ENCODE measurements at places on chromosomes 1 and 21. TPM values are rescaled to one million over a fixed set of nuclear protein-coding genes. Genes with fewer than 3 reads are reported as not detected.

The CASP9 gene
- 34.6 TPM for total RNA-seq

The C1orf185 gene
- total RNA-seq, result not detected

The AADACL3 gene
- total RNA-seq, result not detected

The SAMSN1 gene
- 0.13 TPM for total RNA-seq

The CFHR2 gene
- not detected for total RNA-seq

The FAM163A gene
- not detected for total RNA-seq

The ACTL8 gene
- total RNA-seq, result 0.08 TPM

The DSCAM gene
- total RNA-seq, result 0.02 TPM

The DYNLT5 gene
- total RNA-seq, result not detected

The CHI3L2 gene
- 0.53 TPM for total RNA-seq

The NOS1AP gene
- 0.66 TPM for total RNA-seq

The RHEX gene
- not detected for total RNA-seq

The INSRR gene
- not detected for total RNA-seq

The CR2 gene
- total RNA-seq, result 0.04 TPM

DNA sequence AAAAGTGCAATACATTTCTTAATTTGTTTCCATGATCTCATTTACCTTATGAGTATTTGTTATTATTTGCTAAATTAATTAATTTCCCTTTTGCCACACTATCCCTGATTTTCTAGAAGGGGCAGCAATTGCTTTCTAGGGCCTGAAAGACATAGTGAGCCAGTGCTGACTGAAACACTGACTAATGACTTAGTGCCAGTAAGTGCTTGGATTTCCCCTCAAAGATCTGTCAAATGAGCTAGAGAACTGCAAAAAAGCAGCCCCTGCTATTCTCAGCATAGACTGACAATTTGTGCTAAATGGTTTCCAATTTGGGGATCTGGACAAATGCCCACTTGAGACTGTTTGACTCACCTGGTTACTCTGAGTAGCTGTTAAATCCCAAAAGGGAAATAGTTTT, 35.6 kb upstream of the USH2A start:
- peaks cover 31% of the 10 kb centered on the region for H3K4me1 ChIP-seq
- H3K4me3 ChIP-seq, result no peak overlapping the region
- no peak overlapping the region for H3K27ac ChIP-seq
- no peaks in the 10 kb centered on the region for H3K36me3 ChIP-seq
- DNase-seq, result no peak
- H3K27me3 ChIP-seq, result no peaks in the 10 kb centered on the region

DNA sequence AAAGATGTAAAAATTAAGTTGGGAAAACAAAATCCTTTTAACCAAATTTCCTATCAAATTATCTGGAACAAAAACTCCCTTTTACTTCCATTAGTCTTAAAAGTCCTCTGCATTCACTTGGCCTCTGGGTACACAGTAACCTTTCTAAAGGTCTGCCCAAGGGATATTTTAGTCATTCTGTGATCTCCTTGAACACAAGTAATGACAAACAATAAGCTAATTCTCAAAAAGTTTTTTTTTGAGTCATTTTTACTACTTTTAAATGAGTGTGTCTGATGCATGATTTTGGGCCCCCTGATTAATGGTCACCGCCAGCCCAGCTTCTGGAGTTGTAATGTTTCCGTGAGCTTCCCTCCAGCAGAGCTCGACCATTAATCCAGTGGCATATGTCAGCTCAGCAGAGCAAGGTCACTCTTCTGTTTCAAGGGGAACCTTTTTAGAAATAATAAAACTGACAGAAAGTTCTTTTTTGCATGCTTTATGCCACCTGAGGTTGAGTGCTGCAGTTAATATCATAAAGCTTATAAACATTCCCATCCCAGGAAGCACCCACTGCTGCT, 14.3 kb downstream of the SAMSN1 start:
- H3K27me3 ChIP-seq, result no peaks in the 10 kb centered on the region
- no peaks in the 10 kb centered on the region for H3K36me3 ChIP-seq
- no peak for DNase-seq
- no peak overlapping the region for H3K27ac ChIP-seq
- H3K4me1 ChIP-seq, result no peaks in the 10 kb centered on the region
- no peak overlapping the region for H3K4me3 ChIP-seq

GRCh38 chr1:52551507-52552235, 1.2 kb downstream of the TUT4 start:
- peak overlapping the region; percentile 98 for H3K4me3 ChIP-seq
- H3K27me3 ChIP-seq, result no peaks in the 10 kb centered on the region
- peaks cover 6% of the 10 kb centered on the region for H3K4me1 ChIP-seq
- DNase-seq, result peak; percentile 49
- H3K36me3 ChIP-seq, result no peaks in the 10 kb centered on the region

DNA sequence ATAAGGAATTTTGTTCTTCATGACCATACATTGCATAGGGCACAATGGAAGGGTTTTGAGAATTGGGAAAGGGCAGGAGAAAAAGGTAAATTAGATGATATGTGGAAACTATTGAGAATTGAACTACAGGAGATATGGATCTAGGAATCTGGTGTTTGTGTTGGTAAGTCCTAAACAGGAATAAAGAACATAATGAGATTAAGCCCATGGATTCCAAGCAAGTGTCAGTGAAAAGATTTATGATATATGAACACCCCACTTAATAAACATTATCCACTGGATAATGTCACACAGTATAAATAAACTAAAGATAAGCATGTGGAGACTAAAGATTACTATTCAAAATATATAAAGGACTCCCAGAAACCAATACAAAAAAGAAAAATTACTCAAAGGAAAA, 98.2 kb downstream of the TNFSF18 start:
- H3K36me3 ChIP-seq, result no peaks in the 10 kb centered on the region
- no peak overlapping the region for H3K4me3 ChIP-seq
- no peaks in the 10 kb centered on the region for H3K27me3 ChIP-seq
- no peak overlapping the region for H3K27ac ChIP-seq
- no peaks in the 10 kb centered on the region for H3K4me1 ChIP-seq

GRCh38 chr1:29835874-29836273, 599.6 kb downstream of the PTPRU start:
- H3K4me3 ChIP-seq, result no peak overlapping the region
- no peak overlapping the region for H3K27ac ChIP-seq
- H3K27me3 ChIP-seq, result peaks cover 10% of the 10 kb centered on the region
- DNase-seq, result no peak
- H3K36me3 ChIP-seq, result no peaks in the 10 kb centered on the region
- H3K4me1 ChIP-seq, result no peaks in the 10 kb centered on the region

DNA sequence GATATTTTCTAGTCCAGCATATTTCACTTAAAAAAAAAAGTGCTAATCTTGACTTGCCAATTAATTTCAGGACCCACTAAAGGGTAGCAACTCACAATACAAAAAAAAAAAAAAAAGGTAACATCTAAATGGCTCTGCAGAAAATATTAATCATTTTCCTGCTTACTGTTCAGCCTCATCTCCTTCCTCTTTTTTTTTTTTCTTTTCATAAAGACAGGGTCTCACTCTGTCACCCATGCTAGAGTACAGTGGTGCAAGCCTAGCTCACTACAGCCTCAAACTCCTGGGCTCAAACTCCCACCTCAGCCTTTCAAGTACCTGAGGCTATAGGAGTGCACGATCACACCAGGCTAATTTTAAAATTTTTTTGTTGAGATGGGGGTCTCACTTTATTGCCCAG, 30.4 kb downstream of the TTC13 start:
- no peak overlapping the region for H3K27ac ChIP-seq
- no peaks in the 10 kb centered on the region for H3K27me3 ChIP-seq
- DNase-seq, result no peak

DNA sequence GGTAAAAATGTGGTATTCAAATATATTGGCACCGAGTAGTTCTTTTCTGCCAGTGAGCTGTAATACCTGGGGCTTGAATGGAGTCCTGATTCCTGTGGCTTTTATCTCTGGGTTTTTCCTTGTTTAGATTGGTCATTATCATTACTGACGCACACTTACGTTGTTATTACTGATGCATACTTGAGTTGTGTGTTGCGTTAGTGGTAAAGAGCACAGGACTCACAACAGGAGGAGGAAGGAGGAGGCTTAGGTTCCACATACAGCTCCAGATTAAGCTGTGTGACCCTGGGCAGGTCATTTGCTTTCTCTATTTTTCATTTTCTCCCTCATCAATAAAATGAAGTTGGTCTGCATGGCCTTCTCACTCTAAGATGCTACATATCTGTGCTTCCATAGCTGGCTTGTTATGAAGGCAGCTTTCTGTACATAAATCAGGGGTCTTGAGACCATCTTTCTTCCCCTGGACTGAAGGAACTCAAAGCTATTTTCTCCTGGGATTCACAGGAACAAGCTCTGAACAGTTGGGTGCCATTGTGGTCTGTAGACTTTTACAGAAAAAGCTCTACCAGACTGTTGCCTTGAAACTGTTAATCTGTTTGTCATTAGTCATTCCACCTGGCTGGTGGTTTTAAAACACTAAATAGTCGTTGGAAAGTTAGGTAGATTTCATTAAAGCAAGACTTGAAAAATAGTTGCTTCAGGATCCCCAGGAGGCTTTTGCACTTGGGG, 5.6 kb downstream of the ARID1A start:
- peaks cover 10% of the 10 kb centered on the region for H3K36me3 ChIP-seq
- H3K27ac ChIP-seq, result no peak overlapping the region
- no peaks in the 10 kb centered on the region for H3K27me3 ChIP-seq
- H3K4me3 ChIP-seq, result no peak overlapping the region
- peaks cover 70% of the 10 kb centered on the region for H3K4me1 ChIP-seq

- no peak overlapping the region for H3K4me3 ChIP-seq
- no peaks in the 10 kb centered on the region for H3K36me3 ChIP-seq
- no peak for DNase-seq
- H3K27me3 ChIP-seq, result no peaks in the 10 kb centered on the region
- no peaks in the 10 kb centered on the region for H3K4me1 ChIP-seq
These were observed 64.5 kb downstream of the PLPPR5 start for GRCh38 chr1:98940069-98940721.

GRCh38 chr1:154583773-154584172, 16.2 kb downstream of the CHRNB2 start:
- H3K4me1 ChIP-seq, result peaks cover 26% of the 10 kb centered on the region
- peaks cover 74% of the 10 kb centered on the region for H3K36me3 ChIP-seq
- H3K4me3 ChIP-seq, result no peak overlapping the region
- no peaks in the 10 kb centered on the region for H3K27me3 ChIP-seq
- peak; percentile 79 for DNase-seq

- no peaks in the 10 kb centered on the region for H3K27me3 ChIP-seq
- H3K4me1 ChIP-seq, result no peaks in the 10 kb centered on the region
- no peak for DNase-seq
- H3K4me3 ChIP-seq, result no peak overlapping the region
- no peaks in the 10 kb centered on the region for H3K36me3 ChIP-seq
These were observed 1031.6 kb downstream of the KCNT2 start for GRCh38 chr1:195576641-195577040.

GRCh38 chr1:2375246-2375922, 16.0 kb downstream of the MORN1 start:
- no peaks in the 10 kb centered on the region for H3K36me3 ChIP-seq
- peaks cover 20% of the 10 kb centered on the region for H3K4me1 ChIP-seq
- peaks cover 14% of the 10 kb centered on the region for H3K27me3 ChIP-seq
- no peak overlapping the region for H3K27ac ChIP-seq

DNA sequence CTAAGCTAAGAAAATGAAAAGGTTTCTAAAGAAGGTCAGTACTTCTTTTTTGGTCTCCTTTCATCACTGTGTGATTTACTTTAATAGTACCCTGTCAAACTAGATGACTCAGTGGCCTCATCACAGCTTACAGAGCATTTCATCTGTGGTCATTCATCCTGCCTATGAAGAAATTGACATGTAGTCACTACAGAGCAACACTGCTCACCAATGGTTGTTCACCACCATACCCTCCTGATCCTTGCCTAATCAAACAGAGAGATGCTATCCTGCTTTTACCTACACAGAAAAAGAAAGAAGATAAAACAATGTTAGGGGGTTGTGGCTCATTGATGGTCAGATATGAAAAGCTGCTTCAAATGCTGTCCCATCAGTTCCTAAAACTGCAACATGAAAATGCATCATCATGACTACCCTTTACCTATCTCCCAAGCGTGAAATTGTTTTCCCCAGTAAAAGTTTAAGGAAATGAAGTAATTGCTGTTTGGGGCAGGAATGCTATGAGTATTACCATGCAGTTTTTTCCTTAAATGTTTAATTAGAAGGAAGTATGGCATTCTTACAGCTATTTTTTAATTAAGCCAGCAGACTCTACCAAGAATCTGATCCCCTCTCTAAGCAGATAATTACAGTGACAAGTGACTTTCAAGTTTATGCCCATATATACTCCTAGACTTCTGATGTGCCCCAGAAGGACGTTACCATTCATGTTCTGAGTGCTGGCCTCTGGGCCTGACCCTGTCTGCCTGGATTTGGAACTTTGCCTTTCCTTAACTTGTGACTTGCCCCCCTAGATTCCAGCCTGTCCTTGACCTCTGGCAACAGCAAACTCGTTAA, 46.1 kb upstream of the FBXO28 start:
- no peak overlapping the region for H3K27ac ChIP-seq
- no peak for DNase-seq
- H3K36me3 ChIP-seq, result no peaks in the 10 kb centered on the region
- no peaks in the 10 kb centered on the region for H3K4me1 ChIP-seq
- peaks cover 10% of the 10 kb centered on the region for H3K27me3 ChIP-seq
- H3K4me3 ChIP-seq, result no peak overlapping the region

- no peaks in the 10 kb centered on the region for H3K27me3 ChIP-seq
- no peak overlapping the region for H3K4me3 ChIP-seq
- H3K36me3 ChIP-seq, result no peaks in the 10 kb centered on the region
- no peak for DNase-seq
These were observed 96.6 kb upstream of the ERRFI1 start for GRCh38 chr1:8122477-8123407.

DNA sequence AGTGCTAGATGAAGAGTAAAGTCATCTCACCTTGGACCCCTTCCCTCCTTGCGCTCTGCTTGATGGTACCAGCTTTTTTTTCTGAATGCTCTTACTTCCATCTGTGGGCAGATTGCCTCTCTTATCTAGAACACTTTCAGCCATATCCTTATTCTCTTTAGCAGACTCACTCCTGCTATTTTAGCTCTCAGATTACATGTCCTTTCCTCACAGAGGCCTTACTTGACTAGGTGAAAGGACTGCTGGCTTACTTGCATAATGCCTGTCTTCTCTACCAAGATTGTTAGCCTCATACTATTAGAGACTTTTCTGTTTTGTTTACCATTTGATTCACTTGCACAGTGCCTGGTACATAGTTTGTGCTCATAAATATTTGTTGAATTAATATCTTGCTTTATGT, 9.3 kb downstream of the IFI44 start:
- no peak overlapping the region for H3K4me3 ChIP-seq
- peaks cover 2% of the 10 kb centered on the region for H3K36me3 ChIP-seq
- no peak overlapping the region for H3K27ac ChIP-seq

GRCh38 chr1:239914751-239915231, 176.9 kb upstream of the FMN2 start:
- no peak overlapping the region for H3K27ac ChIP-seq
- no peak overlapping the region for H3K4me3 ChIP-seq
- no peaks in the 10 kb centered on the region for H3K27me3 ChIP-seq
- DNase-seq, result no peak
- H3K36me3 ChIP-seq, result no peaks in the 10 kb centered on the region

DNA sequence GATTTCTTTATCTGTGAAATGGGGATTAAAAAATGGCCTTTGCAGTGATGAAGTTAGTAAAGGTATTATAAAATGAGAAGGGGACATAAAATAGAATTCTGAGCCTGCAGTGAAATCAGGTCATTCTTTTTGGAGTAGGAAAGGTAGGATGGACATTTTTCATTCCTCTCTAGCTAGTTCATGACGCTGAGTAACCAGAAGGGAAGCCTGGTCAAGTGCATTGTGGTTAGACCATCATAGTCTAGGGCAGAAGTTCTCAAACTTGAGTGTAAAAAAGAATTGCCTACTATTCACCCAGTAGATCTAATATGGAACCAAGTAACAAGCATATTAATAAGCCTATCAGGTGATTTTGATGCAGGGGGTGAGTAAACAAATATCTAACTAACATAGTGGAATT, 50.8 kb downstream of the TGFB2 start:
- H3K36me3 ChIP-seq, result peaks cover 5% of the 10 kb centered on the region
- no peak overlapping the region for H3K27ac ChIP-seq
- peaks cover 3% of the 10 kb centered on the region for H3K4me1 ChIP-seq
- DNase-seq, result no peak
- H3K27me3 ChIP-seq, result no peaks in the 10 kb centered on the region
- no peak overlapping the region for H3K4me3 ChIP-seq

Measured in SJCRH30 (cell line).